ENCODE measurements at places on chromosomes 3 and 15.

GRCh38 chr3:88061746-88062145, 2.7 kb downstream of the ZNF654 start:
- DNase-seq = no peak

DNA sequence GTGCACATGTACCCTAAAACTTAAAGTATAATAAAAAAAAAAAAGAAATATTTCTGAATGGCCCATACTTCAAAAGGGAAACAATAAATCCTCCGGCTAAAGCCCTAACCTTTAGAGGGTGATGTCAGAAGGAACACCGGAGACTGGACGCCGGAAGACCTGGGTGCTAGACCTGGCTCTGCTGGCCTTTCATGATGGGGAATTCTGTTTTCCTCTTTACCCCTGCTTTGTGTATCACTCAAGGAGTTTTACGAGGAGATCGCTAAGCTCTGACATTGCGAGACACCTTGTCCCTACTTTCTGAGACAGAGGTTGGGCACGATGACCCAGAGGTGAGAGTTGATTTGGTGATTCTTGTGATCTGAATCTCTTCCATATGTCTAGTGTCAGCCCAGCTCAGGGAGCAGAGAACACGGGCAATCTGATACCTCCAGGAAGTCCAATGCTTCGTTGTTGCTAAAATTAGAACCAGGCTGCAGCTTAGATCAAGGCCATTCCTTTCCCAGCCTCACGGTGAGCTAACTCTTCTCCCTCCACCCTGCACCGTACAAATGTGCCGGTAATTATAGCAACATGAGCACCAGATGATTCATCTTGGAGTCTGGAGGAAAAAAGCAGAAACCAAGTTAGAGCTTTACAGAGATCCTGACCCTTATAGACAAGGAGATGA, 42.0 kb upstream of the CFAP161 start:
- DNase-seq = no peak

DNA sequence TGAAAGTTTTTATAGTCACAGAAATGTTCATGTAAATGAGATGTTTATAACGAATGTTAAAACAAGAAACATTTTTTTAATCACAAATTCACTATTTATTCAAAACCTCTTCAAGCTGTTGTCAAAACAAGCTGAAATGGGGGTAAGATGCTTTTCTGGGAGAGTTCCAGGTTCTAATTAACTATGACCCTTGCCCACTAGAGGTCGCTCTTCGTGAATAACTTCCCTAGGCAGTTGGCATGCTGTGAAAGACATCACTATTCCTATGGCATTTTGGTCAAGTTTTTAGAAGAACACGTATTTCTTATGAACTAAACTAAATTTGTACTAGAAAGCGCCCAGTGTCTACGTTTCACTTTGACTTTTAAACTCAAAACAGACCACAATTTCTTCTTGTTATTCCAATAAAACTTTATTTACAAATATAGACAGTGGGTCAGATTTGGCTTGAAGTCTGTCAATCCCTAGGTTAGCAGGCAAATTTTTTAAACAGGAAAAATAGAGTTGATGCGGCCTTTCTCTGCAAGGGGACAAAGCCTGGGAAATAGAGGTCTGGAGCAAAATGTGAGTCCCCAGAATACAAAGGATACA, 62.8 kb upstream of the CMTM8 start:
- DNase-seq = peak; percentile 73

DNA sequence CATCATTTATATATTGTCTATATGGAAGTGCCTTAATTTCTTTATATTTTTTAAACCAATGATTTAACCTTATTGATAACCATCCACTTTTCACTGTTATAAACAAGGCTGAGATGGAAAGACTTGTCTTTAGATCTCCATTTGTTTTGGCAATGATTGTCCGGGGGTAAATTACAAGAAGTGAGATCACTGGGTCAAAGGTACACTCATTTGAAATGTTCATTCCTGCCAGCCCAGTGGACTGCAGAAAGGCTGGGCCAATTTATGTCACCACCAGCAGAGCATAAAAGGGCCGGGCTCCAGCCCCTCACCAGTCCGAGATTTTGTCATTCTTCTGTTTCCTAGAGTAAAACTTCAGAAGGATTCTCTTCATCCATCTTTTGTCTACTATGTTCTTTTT, 93.6 kb upstream of the NEO1 start:
- no peak for DNase-seq

DNA sequence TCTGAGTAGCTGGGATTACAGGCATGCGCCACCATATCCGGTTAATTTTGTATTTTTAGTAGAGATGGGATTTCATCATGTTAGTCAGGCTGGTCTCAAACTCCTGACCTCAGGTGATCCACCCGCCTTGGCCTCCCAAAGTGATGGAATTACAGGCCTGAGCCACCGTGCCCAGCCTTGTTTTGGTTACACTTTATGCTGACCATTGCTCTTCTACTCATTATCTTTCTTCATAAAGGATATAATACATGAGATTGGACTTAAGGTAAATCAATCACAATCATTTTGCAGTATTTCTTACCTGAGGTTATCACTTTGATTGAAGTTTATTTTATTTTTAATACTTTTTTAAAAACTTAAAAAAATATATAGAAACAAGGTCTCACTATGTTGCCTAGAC, 2.2 kb upstream of the LEO1 start:
- DNase-seq = no peak

DNA sequence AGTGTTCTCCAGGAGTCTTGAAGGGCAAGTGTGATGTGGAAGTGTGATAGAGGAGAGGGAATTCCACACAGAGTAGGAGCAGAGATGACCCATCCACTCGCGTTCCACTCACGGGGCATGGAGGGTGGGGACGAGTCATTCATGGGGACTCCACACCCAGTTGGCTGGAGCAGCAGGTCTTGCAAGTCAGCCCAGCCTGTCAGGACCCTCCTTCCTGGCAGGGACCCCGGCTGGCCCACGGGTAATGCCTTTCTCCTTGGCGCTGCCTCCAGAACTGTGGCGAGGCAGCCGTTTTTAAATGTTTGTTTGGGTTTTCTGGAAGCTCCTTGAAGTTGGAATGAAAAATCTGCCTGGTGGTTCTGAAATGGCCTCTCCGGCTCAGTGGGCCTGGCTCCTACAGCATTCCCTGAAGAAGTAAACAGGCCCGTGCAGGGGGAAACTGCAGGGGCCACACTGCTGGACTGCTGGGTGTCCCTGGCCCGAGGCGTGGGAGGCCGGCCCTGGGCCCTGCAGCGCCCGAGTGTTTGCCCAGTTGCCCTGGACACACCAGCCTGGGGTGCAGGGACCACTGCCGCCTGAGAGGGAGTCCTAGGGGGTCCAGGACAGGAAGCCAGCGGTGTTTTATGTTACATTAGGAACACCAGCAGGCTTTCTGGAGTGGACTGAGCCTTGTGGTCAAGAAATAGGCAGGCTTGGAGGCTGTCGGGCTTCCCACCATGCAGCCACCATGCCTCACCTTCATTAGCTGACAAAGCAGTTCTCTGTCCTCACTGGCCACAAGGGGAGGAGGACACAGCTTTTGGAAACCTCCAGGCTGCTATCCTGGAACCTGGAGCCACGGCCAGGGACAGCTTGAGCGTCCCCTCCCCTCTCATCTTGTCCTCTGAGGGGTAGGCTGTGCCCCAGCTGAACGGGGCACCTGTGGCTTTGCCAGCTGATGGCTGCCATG, 61.3 kb downstream of the CEMIP start:
- no peak for DNase-seq

GRCh38 chr15:55784286-55784685, 41.3 kb upstream of the PRTG start:
- DNase-seq = no peak

DNA sequence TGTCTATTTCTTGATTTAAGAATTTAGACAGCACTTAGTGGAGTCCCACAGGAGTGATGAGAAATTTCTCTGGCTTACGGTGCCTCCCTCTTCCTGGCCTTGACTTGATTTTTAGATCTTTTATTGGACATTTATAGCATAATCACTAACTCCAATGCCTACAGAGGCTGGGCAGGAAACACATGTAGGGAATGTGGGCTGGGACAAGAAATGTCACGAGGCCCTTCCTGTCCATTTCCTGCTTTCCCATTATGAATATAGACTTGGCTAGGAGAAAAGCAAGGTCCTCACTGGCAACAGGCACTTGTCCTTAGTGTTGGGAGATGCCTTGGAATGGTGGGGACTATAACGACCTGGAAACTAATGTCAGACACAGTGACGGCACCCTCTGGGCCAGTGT, 100.3 kb downstream of the MYLK start:
- no peak for DNase-seq

DNA sequence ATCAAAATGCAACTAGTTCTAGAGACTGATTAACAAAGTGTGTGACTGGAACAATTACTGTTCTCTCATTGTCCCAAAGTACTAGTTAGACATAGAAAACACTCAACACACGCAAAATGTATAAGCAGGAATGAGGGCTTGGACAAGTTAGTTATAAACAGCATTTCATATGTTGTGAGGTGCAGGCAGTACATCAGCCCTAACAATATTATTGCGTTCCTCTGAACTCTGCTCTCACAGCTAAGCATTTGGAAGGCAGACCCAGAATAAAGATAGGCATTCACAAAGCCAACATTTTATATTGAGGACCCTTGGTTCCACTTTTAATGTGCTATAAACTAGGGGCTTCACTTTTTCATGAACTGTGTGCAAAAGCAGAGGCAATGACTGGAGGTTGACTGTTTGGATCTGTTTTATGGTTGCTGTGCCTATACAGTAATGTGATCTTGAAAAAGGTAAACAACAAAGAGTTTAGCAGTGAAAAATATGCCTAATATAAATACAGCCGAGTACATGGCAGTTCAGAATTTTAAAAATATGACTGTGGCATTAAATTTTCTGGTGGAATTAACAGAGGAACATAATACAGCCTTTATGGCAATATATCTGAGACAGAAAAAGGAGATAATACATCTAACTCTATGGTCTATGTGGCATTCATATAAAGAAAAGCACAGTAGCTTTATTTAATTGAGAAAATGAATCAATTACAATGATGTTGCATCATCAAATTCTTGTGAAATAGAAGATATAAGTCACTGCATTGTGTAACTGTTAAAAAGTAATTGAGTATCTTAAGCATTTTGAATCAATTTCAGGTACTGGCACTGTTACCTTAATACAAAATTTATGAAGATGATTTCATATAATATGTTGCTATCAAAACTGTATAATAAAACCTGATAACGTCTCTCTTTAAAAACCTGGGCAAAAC, 80.0 kb upstream of the SKOR1 start:
- no peak for DNase-seq

DNA sequence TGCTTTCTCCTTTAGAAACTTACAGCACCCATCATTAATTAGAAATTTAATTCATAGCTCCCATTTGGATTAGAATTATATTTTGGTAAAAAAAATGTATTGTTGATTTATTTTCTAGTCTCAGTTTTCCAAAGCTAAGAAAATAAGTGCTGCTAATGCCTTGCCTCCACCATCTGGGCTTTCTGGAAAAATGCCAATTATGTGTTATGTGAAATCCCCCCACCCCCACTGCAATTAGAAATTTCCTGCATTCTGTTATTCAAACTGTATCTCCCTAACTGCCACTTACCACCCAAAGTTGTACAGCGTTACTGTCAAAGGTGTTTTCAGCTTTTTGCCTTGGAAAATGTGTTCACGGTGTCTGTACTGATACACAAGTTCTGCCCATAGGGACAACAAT, 617.2 kb upstream of the UBE2E2 start:
- DNase-seq = no peak

GRCh38 chr3:189353988-189354889, 182.5 kb downstream of the TPRG1 start:
- no peak for DNase-seq

DNA sequence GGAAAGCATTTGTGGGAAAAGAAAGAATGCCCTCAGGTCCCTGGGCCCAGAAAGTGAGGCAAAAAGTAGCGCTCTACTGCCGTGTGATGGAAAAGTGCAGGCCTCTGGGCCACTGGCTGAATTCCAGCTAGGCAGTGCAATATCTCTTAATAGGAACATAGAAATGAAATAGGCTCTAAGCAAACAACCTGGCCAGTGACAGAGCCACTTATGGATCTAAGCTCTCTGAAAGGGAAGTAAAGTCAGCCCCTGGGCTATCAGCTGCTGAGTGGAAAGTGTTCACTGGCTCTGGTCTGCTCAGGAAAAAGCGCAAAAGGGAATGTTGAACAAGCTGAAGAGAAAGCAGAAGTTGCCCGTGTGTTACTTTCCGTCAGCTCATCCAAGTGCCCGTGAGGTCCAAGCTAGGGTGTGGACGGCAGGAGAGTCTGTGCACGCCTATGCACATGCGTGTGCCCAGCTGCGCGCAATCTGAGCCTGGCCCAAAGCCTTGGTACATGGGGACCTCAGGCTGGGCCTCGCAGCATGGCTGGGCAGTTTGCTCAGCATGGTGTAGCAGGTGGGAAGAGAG, 74.0 kb upstream of the RAD18 start:
- DNase-seq = no peak

GRCh38 chr15:70210528-70210927, 112.8 kb upstream of the TLE3 start:
- no peak for DNase-seq

GRCh38 chr15:44035781-44036699, 159.0 kb downstream of the FRMD5 start:
- DNase-seq = no peak

- no peak for DNase-seq
Measured at GRCh38 chr3:42670051-42670576, 15.2 kb upstream of the KLHL40 start.

DNA sequence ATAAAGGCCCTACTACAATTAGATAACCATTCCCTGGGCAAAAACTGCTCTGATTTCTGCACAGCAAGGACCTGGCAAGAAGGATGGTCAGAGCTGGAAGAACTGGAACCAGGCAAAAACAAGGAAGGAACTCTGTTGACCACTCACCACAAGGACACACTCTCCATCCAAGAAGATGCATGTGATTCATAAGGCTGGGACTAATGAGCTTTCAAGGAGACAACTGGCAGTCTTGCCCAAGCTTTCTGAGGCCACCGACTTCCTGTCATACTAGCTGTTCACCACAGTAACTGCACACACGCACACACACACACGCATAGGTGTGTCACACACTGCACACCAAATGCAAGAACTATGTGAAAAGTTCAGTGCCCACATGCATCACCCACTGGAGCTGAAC, 256.6 kb downstream of the OCA2 start:
- DNase-seq = no peak

- no peak for DNase-seq
Measured at GRCh38 chr3:53083949-53084309, 38.1 kb upstream of the SFMBT1 start.

- no peak for DNase-seq
Measured at GRCh38 chr3:18544146-18544545, 119.0 kb upstream of the SATB1 start.

DNA sequence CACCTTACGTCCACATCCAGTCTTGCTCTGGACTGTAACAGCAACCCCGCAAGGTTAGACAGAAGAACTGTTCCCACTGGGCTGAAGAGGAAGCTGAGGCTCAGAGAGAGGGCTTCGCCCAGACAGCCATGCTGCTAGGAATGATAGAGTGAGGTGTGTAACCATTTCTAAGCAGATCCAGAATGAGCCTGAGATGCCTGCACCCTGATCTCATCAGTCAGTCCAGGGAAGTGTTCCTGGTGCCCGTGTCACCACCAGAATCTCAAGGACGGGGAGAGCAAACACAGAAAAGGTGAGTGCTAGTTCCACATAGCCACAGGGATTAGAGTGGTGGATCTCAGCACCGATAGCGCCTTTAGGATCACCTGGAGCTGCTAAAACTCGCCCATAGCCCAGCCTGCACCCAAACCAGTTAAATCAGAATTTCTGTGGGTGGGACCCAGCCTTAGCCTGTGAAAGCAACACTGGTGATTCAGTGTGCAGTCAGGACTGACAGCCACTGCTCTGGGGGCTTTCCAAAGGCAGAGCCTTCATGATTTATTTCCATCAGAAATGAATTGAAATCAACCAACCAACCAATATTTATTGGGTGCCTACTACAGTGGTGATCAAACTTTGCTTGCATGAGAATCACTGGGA, 12.3 kb downstream of the ISLR start:
- DNase-seq = no peak

- DNase-seq = peak; percentile 49
Measured at GRCh38 chr15:71115567-71116351, 488 bp downstream of the THSD4 start.
